ENCODE measurements at places on chromosomes 3 and 15.
A peak's percentile ranks its signal among the peaks of the same experiment; 100 is the strongest.

DNA sequence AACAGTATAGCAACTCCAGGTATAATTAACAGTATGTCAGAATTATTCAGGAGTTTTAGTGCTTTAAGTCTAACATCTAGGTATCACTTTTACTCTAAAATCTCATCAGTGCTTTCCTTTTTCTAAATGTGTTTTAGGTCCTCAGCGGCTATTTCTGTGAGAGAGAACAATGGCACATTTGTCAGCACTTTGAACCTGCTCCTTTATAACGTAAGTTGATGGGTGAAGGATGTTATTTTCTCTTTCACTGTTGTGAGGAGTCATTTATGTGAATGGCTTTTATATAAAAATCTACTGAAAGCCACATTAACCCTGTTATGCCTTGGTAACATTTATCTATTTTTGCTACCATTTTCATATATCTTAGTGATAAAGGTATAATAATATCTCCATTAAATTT is 22.8 kb downstream of the ZPLD1 start:
- DNase-seq = no peak

- DNase-seq = peak; percentile 81
Measured at GRCh38 chr3:48429960-48430707, at the start of gene PLXNB1. TSS of gene PLXNB1 (minus strand) at chr3:48430086. CDS start at chr3:48424611, 5,475 bp downstream.

- no peak for DNase-seq
Measured at GRCh38 chr3:113264283-113265131, 53.1 kb downstream of the BOC start.

- no peak for DNase-seq
Measured at GRCh38 chr3:195098741-195099525, 172.0 kb downstream of the XXYLT1 start.

DNA sequence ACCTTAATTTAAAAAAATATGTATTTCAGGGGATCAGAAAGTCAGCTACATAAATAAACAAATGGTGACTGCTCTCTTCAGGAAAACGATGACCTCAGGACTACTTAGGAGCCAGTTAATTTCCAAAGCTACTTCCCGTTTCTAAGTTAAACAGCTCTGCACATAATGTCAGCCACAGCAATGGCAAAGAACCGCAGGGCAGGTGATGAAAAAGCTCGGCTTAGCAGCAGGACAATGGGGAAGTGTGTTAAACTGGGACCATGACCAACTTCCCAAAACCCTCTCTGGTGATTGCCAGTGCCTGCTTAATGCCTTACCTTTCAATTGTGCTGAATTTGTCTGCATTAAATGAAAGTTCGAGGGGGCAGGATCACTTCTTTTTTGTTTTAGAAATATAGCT is 258.9 kb downstream of the FHIT start:
- peak; percentile 37 for DNase-seq

- DNase-seq = peak; percentile 57
Measured at GRCh38 chr3:153976891-153977554, 144.2 kb upstream of the ARHGEF26 start.

DNA sequence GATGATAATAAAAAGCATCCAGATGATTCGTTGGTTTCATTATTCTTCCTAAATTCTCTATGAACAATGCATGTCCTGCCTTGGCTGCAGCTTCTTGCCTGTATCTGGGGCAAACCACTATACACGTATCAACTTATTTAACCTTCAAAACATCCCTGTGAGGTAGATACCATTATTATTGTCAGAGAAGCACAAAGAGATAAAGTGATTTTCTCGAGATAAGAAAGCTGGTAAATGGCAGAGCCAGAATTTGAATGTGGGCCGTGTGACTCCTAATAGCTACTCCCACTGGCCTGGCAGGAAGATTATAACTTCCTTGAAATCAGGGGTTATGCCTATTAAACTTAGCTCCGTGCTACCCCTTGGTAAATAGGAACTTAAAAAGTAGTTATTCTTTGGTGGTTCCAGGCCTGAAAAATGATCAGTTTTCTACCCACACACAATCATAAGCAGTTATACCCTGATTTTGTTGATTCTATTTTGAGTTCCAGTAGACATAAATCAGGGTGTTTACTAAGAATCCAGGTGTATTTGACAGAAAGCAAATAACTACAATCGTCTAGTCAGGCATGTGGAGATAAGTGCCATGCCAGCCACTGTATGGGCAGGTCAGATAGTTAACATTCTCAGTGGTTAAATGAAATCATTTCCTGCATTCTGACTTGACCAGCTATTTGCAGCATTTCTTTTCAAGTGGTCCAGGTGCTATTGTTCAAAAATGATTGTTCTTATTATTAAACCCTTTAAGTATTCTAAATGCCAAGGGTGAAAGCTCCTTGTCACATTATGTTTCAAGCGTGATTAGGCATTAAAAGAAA is 99.2 kb upstream of the LRRN1 start:
- DNase-seq = no peak

- no peak for DNase-seq
Measured at GRCh38 chr15:69869881-69870505, 227.7 kb downstream of the TLE3 start.

GRCh38 chr3:161212171-161212771 is 8.8 kb upstream of the NMD3 start:
- DNase-seq = no peak

- no peak for DNase-seq
Measured at GRCh38 chr3:62805580-62806277, 69.5 kb downstream of the CADPS start.

DNA sequence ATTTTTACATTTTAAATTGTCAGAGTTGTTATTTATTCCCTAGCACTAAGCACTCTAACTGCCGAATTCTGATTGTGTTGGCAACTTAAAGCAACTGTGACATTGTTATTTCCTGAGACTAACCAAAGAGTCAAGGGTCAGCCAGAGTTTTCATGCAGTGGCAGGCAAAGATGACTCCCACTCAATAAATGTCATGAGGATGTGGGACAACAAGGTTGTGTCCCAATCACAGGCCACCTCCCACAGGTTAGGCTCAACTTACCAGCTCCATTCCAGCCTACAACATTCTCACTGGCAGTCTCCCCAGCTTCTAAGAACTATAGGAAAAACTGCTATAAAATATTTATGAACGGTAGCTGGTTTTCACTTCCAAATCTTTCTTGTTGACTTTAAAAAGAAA is 80.1 kb downstream of the RSL24D1 start:
- DNase-seq = no peak

DNA sequence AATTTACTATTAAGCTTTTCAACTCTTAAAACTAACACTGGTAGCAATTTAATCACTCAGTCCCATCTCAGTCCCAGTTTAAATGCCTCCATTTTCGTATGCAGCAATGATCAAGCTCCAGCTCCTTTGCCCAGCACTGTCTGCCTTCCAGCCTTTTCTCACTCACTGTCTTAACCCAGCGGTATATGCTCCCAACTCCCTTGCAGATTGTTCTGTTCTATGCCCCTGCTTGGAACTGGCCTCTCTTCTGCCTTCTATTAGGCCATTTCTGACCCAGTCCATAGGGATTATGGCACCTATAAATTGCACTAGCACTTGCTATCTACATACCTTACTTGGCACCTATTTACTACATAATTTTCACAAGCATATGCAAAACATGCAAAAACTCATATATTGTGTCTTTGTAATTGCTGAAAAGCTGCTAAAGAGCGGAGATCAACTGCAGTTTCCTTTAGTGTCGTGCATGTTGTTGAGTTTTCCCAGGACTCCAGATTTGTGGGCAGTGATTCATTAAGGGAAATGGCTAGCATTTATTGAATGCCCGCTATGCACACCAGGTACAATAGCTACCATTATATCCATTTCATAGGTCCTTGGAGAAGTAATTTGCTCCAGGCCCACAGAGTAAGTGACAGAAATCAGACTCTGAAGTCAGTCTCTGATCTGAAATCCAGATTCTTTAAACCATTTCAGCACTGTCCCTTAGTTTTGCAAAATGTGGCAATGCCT is 24.4 kb downstream of the CRBN start:
- DNase-seq = no peak

DNA sequence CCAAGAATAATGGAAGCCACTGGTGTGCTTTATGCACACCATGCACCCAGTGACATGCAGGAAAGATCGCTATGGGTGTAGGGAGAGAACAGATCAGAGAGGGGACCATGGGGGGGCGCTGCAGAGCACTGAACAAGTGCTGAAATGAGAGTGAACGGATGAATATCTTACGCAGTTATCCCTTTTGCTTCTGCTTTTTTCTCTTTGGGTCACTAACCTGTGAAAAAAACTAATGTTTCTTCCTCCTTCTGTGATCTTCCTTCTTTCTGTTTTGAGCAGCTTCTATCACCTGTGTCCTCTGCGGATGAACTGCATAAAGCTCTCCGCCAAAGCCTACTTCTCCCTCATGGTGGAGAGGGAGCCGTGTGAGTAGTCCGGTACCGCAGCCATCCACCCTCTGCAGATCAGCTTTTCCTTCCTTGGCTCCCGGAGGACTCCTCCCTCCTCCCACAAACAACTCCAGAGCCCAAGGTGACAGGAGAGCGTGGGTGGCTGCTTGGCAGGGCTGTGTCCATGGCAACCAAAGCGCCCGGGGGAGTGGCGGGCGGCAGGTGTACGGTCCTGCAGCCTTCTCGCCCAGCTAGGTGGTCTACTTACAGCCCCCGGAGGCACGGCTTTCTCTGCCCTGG is 106.2 kb downstream of the DGKG start:
- no peak for DNase-seq

GRCh38 chr3:73601481-73601880 is 23.3 kb downstream of the PDZRN3 start:
- DNase-seq = no peak

GRCh38 chr3:45055411-45056143 is 29.5 kb downstream of the CLEC3B start:
- no peak for DNase-seq

DNA sequence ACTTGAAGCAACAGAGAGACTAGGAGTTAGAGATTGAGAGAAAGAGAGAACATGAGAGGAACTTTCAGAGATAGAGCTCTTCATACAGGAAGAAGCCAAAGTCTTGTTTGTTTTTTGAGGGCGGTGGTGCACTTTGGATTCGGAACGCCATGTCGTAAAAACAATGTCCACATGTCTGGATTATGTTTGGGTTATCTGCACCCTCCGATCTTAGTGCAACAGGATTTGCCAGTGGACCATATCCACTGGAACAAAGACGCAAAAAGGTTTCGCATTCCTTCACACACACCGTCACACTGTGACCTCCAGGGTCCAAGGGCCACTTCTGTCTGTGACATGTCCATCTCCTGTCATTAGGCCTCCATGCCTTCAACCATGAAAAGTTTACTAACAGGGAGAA is 141.8 kb upstream of the ATP11B start:
- DNase-seq = no peak

- no peak for DNase-seq
Measured at GRCh38 chr3:68874551-68875348, 57.6 kb downstream of the TAFA4 start.

- DNase-seq = no peak
Measured at GRCh38 chr3:185151964-185152409, 873 bp downstream of the C3orf70 start.

- no peak for DNase-seq
Measured at GRCh38 chr15:39040861-39041260, 476.2 kb upstream of the RASGRP1 start.

- DNase-seq = no peak
Measured at GRCh38 chr3:73601011-73601410, 23.7 kb downstream of the PDZRN3 start.

DNA sequence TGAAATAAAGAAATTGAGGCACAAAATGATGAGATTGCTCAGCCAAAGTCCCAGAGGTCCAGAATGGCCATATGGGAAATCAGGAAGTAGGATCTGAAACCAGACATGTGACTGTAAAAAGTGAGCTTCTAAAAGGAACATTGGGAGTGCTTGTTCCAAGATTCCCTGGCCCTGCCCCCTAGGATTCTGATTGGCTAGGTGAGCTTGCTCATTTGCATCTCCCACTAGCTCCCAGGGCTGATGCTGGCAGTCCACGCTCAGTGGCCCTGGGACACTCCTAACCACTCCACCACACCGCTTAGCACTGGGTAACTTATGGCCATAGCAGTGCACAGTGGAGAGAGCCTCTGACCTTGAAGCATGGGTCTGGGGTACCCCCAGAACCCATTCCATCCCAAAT is 326.7 kb downstream of the NTRK3 start:
- no peak for DNase-seq

- DNase-seq = no peak
Measured at GRCh38 chr3:195274259-195274966, 3.5 kb upstream of the XXYLT1 start.

DNA sequence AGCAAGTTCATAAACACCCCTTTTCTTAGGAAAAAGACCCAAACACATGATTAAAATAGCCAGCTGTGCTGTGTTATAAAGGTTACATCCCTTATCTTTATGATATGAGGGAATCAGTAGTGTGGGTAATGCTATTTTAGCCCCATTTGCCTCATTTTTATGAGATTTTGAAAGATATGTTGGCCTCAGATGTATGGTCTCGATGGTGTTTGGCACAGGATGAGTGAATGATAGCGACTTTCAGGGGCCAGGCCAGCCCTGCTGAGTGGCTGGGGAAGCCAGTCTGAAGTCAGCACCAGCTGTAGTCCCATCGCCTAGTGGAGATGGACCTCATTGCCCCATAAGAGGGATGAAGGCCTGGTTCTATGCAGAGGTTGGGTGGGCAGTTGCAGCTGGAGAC is 105.0 kb upstream of the HACD2 start:
- no peak for DNase-seq

DNA sequence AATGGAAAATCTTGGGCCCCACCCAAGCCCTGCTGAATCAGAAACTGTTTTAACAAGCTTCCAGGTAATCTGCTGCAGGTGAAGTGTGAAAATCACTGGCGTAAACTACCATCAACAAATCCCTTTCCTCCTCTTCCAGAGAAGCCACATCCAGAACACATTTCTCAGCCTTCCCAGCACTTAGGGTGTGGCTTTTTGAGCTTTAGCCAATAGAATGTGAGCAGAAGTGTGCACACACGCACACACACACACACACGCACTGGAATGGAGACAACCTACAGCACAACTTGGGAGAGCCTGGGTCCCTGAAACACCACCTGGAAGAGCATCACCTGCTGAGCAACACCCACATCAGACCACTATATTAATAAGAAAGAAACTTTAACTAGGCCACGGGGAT is 98.6 kb downstream of the OSBPL10 start:
- no peak for DNase-seq

- DNase-seq = no peak
Measured at GRCh38 chr3:53149006-53149690, 11.9 kb upstream of the PRKCD start.

- DNase-seq = no peak
Measured at GRCh38 chr3:190620886-190621608, 107.2 kb downstream of the IL1RAP start.

DNA sequence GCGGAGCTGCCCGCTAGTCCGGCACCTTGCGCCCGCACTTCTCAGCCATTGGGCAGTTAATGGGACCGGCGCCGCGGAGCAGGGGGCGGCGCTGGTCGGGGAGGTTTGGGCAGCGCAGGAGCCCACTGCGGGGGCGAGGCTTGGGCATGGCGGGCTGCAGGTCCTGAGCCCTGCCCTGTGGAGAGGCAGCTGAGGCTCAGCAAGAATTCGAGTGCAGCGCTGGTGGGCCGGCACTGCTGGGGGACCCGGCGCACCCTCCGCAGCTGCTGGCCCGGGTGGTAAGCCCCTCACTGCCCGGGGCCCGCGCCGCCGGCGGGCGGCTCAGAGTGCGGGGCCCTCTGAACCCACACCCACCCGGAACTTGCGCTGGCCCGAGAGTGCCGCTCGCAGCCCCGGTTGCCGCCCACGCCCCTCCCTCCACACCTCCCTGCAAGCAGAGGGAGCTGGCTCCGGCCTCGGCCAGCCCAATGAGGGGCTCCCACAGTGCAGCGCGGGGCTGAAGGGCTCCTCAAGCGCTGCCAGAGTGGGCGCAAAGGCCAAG is 835.0 kb downstream of the TBL1XR1 start:
- DNase-seq = peak; percentile 53

- no peak for DNase-seq
Measured at GRCh38 chr3:160103397-160103796, 114.8 kb downstream of the IL12A start.

- DNase-seq = no peak
Measured at GRCh38 chr3:72538070-72538745, 310.0 kb downstream of the SHQ1 start.
